ENCODE measurements at places on chromosomes 2 and 18. TPM values are rescaled to one million over a fixed set of nuclear protein-coding genes. Genes with fewer than 3 reads are reported as not detected.
A peak's percentile ranks its signal among the peaks of the same experiment; 100 is the strongest.

DNA sequence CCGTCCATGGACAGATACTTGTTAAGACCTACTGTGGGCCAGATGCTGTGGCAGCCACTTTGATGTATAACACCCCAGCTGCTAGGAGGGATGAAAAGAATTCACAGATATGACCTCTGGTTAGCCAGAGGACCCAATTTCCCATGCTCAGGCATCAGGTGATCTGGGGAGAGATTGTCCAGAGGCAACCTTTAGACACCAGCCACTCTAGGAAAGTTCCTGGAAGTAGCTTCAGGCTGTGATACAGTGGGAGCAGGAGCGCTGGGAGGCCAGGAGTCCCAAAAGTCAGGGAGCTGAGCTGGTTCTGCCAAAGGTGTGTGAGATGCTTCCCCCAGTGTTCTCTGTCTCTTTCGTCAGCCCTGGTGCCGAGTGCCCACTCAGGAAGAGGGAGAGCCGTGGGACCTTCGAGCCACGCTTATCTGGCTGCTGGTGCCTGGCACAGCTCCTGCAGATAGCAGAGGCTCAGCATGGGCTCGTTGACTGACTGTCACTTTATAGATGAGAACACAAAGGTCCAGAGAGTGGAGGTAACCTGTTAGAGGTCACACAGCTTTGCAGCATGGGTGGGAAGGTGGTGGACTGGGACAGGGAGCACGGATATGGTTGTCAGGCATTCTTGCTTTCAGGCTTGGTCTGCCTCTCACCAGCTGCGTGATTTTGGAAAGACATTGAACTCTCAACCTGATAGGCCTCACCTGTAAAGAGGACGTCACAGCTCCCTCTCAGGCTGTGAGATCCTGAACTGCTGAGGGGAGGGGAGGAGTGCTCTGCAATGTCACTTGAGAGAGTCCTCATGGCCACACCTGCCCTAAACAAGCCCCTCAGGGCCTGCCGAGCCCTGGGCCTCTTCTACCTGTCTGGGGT is 7.8 kb upstream of the RALB start:
- no peak for DNase-seq

GRCh38 chr18:37574113-37574512 is 8.5 kb upstream of the CELF4 start:
- DNase-seq = no peak

DNA sequence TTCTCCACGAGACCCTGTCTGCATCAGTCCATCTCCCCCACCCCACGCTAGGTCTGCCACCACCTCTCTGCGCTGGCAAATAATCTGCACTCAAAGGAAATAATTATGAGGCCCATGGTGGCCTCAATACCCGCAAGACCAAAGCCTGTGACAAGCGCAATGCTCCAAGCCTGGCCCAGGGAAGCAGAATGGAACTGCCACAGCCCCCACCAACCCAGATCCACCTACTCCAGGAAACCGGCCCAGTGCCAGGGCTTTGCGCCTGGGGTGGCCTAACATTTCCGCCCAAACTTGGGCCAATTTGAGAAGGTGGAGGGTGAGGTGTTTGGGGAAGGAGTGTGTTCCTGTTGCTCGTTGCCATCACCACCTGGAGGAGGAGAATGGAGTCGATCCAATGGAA is 26.0 kb upstream of the ATOH8 start:
- no peak for DNase-seq

DNA sequence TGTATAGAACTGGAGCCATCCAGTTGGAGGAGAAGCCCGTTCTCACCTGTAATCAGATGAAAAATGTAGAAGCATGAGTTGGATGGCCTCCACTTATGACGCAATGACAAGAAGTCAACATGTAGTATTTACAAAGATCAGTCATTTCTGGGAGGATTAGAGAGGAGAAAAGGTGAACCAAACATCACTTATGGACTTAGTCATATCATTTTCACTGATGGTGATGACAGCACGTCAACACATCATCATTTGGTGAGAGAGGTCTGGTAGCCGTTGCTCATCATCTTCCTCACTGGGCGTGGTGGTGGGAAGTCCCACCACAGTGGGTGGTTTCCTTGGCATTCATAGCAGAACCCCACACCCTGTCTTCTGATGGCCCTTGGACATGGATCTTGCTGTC is 264.2 kb upstream of the EPAS1 start:
- no peak for DNase-seq

GRCh38 chr2:70553334-70553583 is 367 bp downstream of the TGFA start:
- peak; percentile 7 for DNase-seq

- DNase-seq = no peak
These were observed 60.9 kb downstream of the ARL4C start for GRCh38 chr2:234435836-234436481.

GRCh38 chr2:1683297-1683696 is 61.0 kb downstream of the PXDN start:
- DNase-seq = no peak

DNA sequence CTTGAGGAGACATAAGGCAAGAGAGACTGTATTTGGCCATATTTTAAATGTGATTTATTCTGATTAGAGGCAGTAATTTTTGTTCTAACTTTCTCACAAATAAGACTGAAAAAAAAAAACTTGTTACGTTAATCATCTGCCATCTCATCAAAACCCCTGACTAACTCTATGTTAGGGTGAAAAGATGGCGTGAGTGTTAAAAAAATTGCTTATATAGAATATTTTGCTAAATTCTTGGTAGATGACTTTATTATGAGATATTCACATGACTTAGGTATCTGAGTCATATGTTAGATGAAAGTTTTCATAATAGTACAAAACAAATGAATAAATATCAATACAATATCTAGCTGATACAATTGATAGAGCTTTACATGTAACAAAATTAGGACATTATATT is 1508.7 kb upstream of the TMEFF2 start:
- no peak for DNase-seq

DNA sequence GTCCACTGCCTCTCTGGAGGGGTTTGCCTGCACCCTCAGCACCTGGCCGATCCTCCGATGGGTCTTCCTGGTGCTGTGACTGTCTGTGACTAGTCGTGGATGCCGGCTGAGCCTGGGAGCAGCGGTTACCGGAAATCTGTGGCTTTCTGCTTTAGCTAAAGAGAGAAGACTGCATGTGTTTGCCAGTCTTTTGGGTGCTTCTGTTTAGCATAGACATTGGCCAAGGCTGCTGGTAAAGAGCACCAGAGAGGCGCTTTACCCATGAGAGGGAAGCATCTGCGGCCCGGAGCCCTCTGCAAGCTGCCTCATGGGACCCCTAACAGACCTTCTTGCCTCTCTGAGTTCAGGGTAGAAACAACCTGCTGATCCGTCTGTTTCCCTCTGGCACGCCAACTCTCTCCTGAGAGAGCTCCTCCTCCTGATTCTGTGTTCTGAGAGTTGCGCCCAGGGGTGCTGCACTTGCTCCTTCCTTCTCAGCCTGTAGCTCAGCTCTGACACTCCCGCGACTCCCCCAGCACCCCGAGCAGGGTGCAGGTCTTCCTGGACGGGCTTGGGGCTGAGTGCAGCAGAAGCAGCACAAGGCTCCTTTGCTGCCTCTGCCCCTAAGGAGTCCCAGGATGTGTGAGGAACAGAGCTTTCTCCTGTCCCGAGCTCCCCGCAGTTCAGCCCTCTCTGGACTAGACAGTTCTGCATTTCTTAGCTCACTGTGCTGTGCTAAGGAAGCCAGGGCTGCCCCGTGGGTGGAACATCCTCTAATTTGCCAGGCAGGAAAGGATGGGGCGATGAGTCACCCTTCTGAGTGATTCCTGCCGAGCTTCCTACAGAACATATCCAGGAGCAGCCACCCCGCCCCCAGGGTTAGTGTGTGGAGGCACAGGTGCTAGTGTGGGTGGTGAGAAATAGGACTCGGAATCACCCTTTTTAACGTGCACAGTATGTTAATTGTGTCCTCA is 203.2 kb downstream of the SH3RF3 start:
- no peak for DNase-seq

DNA sequence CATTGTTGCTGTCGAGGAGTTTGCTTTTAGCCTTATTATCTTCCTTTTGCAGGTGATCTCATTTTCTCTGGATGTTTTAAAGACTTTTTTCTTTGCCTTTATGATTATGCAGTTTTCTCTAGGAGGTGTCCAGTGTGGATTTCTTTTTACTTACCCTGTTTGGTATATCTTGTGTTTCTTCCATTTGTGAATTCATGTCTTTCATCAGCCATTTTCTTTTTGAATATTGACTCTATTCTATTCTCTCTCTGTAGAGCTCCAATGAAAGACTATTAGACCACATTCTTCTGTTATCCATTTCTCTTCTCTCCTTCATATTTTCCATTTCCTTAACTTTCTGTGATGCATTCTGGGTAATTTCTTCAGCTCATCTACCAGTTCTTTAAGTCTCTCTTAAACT is 34.4 kb downstream of the CDK15 start:
- no peak for DNase-seq

Gene AQP4
- polyA plus RNA-seq = 90.8 TPM

DNA sequence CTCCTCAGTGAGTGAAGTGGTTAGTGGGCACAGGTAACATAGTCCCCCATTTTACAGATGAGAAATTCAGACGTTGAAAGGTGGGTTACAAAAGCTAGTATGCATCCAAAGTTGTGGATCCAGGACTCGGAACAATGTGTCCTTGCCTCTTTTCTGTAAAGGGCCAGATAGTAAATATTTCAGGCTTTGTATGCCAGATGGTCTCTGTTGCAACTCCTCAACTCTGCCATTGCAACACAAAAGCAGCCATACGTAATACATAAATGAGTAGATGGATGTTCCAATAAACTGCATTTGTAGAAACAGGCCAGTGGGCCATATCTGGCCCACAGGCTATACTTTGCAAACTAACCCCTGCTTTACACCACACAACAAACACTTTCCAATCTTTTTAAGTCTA is 166.6 kb upstream of the PKDCC start:
- peak; percentile 65 for DNase-seq

GRCh38 chr18:24239341-24239740 is 100.5 kb downstream of the CABYR start:
- DNase-seq = no peak

Gene PCARE
- not detected for polyA plus RNA-seq

DNA sequence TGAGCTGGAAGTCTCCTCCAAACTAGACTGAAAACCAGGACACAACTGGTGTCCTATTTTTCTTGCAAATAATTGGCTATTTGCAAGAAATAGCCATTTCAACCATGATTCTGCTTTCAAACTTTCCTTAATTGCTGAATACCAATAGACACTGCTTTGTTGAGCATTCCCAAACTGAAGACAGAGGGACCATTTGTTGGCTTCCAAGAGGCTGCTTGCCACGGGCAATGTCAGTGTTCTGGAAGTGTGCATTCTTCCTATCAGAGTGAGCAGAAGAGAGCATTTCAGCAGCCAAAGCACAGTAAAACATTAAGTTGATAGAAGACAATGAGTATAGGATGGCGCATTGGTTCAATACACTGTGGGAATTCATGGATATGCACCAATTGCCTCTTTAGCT is 360.5 kb upstream of the RGPD4 start:
- DNase-seq = no peak

Gene HOXD4
- polyA plus RNA-seq = 0.52 TPM

DNA sequence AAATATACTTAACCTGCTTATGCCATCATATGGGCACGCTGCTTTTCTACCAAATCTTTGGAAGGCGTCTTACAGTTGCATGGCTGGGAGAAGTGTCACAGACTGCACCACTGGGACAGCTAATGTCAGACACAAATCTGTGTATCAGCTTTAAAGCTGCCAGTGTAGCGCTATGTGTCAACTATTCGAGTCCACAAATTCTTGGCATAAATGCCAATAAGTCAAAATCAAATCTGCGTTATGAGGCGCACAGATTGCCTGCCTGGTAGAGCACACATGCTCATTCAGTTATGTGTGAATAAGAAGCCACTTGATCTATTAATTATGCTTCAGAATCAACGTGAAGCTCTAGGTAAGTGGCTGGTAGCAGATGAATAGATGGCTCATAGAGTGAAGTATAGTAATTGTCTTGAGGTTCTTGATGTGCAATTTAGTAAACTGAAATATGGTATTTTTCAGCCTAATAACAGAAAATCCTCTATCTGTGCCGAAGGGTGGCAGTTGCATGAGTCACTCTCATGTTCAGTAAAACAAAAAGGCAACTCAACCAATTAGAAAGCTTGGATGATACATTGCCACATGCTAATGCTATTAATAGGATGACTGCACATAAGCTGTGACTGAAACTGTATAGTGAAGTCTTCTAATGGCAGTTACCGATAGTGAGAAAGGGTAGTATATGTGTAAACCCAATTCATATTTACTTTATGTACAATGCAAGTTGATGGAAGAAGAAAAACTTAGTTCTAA is 52.0 kb downstream of the DCC start:
- DNase-seq = no peak

Gene LONRF2
- polyA plus RNA-seq = 2.5 TPM

Gene EMX1
- 0.06 TPM for polyA plus RNA-seq

Gene AGXT
- 0.06 TPM for polyA plus RNA-seq

DNA sequence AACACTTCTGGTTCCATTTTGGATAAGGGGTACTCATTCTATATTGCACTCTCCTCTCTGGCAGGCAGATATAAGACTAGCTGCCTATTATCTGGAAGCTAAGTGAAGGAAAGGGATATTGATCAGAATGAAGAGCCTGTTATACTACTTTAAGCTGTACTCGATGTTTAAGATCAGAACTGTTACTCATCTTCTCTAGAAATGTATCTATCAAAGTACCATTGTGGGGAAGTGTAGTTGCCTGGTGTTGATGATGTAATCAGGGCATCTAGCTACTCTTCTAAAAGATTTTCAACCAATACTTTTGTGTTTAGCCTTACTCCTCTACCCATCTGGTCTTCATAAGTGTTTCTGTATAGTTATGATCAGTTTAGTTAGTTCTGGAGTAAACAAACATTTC is 5.8 kb downstream of the CAMKMT start:
- no peak for DNase-seq

DNA sequence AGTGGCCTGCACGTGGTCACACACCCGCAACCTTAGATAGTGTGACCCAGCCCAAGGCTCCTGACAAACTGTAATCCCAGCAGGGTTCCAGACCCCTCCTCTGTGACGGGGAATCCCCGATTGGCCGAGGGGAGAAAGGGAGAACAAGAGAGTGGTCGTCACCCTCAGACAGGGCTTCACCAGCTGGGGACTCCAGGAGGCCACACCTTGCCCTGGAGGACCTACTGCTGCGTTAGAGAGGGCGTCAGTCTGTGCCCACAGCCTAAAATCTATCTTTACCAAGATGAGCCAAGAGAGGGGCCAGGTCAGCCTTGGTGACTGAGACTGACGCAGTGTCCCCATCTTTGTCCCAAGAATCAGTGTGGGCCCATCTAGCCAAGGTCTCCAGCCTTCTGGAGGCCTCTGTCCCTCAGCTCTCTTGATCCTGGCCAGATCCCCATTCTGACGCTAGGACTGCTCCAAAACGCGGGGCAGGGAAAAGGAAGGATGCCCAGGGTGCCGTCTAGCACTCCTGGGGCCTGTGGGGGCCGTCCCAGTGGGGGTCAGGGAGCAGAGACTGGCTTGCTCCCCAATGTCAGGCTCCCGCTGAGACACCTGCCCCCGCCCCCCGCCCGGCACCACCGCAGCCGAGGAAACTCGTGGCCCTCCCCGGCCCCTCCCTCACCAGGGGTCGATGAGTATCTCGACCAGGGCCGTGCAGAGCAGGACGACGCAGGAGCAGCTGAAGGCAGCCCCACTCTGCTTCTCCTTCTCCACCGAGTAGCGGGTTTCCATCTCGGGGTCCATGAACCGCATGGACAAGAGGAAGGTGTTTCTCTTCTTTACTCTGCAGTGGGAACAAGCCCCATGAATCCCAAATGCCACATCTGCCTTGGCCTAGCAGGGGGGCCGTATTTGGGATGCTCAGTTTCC is 40.9 kb downstream of the CENPO start:
- no peak for DNase-seq

GRCh38 chr2:200929334-200930249 is 33.9 kb downstream of the ORC2 start:
- DNase-seq = no peak

Gene SUCLG1
- polyA plus RNA-seq = 132 TPM

- no peak for DNase-seq
These were observed 151.5 kb downstream of the INHBB start for GRCh38 chr2:120497261-120497977.

Gene LIMS4
- 2.8 TPM for polyA plus RNA-seq
